ENCODE measurements at places on chromosomes 11 and 22.

DNA sequence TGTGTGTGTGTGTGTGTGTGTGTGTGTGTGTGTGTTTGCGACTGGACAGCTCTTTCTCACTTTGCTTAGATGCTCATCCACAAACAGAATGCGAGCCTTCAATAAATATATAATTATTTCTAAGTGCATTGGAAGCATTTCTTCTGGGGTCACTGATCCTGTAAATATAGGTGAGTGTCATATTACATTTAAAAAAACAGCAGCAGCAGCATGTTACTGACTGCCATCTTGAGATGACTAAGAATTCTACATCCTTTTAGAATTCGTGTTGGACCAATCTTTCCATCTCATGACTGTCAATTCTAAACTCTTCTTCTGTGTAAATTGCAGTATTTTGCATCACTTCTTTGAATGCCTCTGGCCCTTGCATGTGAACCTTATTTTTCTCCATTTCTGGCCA, 238.0 kb upstream of the DDI1 start:
- H3K27me3 ChIP-seq = peaks cover 4% of the 10 kb centered on the region
- H3K36me3 ChIP-seq = no peaks in the 10 kb centered on the region
- no peak for DNase-seq
- no peak overlapping the region for H3K27ac ChIP-seq

DNA sequence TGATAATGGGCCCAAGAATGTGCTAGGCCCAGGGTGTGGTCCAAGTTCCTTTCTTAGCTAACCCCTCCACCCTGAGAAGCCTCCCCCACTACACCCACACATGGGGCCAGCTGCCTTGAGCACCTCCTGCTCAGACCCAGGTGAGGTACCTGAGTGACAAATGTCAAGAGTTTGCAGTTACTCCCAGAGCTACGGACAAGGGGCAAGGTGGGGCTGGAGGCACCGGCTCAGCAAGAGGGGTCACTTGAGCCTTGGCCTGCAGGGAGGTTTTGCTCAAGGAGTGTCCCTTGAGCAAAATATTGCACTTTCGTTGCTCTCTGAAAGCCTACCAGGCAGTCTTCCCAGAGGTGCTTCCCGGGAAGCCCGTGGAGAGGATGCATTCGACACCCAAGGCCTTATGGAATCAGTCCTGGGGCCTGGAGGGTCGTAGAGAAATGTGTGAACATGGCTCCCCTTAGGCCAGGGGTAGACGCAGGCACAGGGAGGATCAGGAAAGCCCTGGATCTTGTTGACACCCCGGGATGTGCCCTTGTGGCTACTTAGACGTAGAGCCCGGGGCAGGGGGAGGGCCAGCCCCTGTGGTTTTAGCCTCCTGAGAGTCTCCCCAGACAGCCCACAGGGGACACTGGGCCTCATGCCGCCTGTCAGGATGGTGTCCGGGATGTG, 114.2 kb downstream of the KCNQ1 start:
- peaks cover 32% of the 10 kb centered on the region for H3K4me1 ChIP-seq
- no peak overlapping the region for H3K4me3 ChIP-seq
- H3K27me3 ChIP-seq = no peaks in the 10 kb centered on the region
- no peak for DNase-seq
- H3K36me3 ChIP-seq = no peaks in the 10 kb centered on the region

DNA sequence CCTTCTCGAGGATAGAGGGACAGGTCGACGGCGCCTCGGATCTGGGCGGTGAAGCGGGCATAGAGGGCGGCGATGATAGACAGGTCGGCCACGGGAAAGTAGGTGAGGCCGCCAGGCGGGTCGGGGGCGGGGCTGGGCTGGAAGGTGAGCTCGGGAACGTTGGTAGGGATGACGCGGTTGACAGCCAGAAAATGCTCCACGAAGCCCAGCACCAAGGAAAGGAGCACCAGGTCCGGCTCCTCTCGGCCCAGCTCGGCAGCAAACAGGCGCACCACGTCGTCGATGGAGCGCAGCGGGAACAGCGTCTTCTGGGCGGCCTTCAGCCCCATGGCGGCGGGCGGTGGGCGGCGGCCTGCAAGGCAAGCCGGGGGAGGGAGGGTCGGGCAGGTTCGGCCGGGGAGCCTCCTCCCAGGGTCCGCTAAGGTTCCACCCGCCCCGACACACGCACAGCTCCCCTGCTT, 540 bp downstream of the MEN1 start:
- H3K27ac ChIP-seq = peak overlapping the region; percentile 67
- no peak for DNase-seq
- H3K4me1 ChIP-seq = peaks cover 20% of the 10 kb centered on the region
- peaks cover 3% of the 10 kb centered on the region for H3K36me3 ChIP-seq

GRCh38 chr11:125157953-125158680, 6.4 kb upstream of the PKNOX2 start:
- H3K27ac ChIP-seq = no peak overlapping the region
- DNase-seq = no peak
- H3K27me3 ChIP-seq = peaks cover 3% of the 10 kb centered on the region
- peaks cover 5% of the 10 kb centered on the region for H3K36me3 ChIP-seq
- H3K4me1 ChIP-seq = peaks cover 62% of the 10 kb centered on the region

- no peak overlapping the region for H3K4me3 ChIP-seq
- no peaks in the 10 kb centered on the region for H3K27me3 ChIP-seq
- H3K4me1 ChIP-seq = peaks cover 42% of the 10 kb centered on the region
- peak overlapping the region; percentile 83 for H3K27ac ChIP-seq
- peaks cover 4% of the 10 kb centered on the region for H3K36me3 ChIP-seq
Measured at GRCh38 chr11:44711787-44712608, 14.8 kb upstream of the TSPAN18 start.

DNA sequence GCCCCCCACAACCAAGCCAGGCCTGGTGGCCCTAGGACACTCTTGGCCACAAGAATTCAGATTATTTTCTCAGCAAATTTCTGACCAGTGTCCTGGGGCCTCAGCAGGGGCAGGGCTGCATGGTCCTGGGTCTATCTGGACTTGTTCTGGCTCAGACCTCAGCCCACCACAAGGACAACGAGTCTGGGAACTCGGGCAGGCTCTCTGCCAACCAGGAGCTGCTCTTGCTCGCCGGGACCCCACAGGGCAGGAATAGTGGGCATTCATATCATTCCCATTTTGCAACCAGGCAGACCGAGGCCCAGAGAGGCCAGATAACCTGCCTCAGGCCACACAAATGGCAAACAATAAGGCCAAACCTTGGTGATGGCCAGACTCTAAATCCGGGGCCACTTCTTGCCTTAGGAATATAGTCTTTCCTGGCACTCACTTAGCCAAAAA, 75.4 kb upstream of the WNT7B start:
- peaks cover 4% of the 10 kb centered on the region for H3K4me1 ChIP-seq
- H3K4me3 ChIP-seq = no peak overlapping the region
- peaks cover 38% of the 10 kb centered on the region for H3K27me3 ChIP-seq
- no peak overlapping the region for H3K27ac ChIP-seq
- H3K36me3 ChIP-seq = no peaks in the 10 kb centered on the region

GRCh38 chr11:47060807-47061206, 115.9 kb downstream of the ARFGAP2 start:
- no peak overlapping the region for H3K4me3 ChIP-seq
- H3K36me3 ChIP-seq = peaks cover 15% of the 10 kb centered on the region
- no peak for DNase-seq
- peak overlapping the region; percentile 85 for H3K27ac ChIP-seq
- no peaks in the 10 kb centered on the region for H3K27me3 ChIP-seq

- H3K4me1 ChIP-seq = peaks cover 4% of the 10 kb centered on the region
- H3K27ac ChIP-seq = no peak overlapping the region
- no peak overlapping the region for H3K4me3 ChIP-seq
- no peak for DNase-seq
Measured at GRCh38 chr11:26943636-26944035, 50.3 kb upstream of the FIBIN start.

GRCh38 chr22:48927591-48927990, 900.1 kb downstream of the BRD1 start:
- peaks cover 8% of the 10 kb centered on the region for H3K27me3 ChIP-seq
- H3K4me1 ChIP-seq = peaks cover 7% of the 10 kb centered on the region
- no peak for DNase-seq
- H3K4me3 ChIP-seq = no peak overlapping the region
- no peaks in the 10 kb centered on the region for H3K36me3 ChIP-seq

DNA sequence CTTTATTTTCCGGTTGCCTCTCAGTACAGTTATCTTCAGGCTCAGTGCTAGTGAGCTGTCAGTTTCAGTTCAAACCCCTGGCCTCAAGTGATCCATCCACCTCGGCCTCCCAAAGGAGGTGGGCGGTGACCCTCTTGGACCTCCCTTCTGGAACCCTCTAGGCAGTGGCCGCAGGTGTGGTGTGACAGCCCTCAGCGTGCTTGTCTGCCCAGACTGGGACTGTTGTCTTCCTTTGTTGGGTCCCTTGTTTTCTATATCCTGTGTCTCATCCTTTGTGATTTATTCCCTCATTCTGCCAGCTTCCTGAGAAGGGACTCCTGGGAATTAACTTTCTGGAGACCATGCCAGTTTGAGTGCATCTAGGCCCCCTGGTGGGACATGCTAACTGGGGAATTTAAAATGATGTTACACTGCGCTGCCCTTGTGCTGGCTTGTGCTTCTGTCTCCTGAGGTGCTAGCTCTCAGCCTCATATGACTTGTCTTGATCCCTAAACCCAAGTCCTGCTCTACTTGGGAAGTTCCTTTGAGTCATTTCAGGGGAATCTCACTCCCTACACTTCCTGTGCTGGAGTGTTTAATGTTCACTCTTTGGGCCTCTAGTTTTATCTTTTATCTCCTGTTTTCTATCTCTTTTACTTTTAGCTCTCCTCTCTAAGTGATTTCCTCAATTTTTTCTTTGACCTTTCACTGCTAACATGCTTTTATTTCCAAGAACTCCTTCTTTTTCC, 19.4 kb downstream of the MED15 start:
- H3K27ac ChIP-seq = peak overlapping the region; percentile 24
- H3K4me1 ChIP-seq = peaks cover 46% of the 10 kb centered on the region
- no peak for DNase-seq

DNA sequence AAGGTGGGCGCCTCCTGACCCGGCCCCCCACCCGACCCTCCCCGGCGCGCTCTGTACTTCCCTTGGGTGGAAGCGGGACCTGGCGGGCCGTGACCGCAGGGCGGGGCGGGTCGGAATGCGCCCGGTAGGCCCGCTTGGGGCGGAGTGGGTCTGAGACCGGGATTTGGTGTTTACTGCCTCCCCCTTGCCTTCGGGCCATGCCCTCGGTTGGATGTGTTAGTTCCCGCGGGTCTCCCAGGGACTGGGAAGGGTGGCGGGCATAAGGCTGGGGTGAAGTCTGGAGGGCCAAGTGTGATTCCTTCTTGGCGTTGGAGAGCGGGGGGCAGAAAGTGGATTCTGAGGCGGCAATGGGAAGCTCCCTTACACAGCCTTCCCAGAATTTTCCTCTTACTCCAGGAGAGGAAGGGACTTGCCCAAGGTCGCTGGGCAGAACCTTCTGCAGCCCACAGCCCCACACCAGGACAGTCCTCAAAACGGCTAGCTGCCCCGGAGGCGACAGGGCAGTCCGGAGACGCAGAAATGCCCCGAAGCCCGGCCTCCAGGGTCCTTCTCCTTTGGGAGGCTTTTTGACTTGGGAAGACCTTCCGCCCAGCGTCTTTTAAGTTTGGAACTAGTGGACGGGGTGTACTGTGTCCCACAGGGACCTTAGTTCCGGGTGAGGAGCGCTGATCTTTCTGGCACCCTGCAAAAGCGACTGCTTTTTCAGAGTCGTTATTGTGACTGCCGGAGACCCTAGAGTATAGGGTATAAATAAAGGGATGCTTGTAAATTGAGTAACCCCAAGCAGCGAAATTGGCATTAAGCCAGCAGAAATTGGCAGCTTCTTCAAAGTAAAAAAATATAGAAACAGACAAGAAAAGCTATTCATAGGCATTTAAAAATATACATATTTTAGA, 647 bp downstream of the SWAP70 start:
- peaks cover 19% of the 10 kb centered on the region for H3K27me3 ChIP-seq
- peak overlapping the region; percentile 93 for H3K4me3 ChIP-seq
- peak; percentile 6 for DNase-seq
- peaks cover 13% of the 10 kb centered on the region for H3K36me3 ChIP-seq

GRCh38 chr11:90476442-90477007, 253.7 kb upstream of the CHORDC1 start:
- H3K27me3 ChIP-seq = no peaks in the 10 kb centered on the region
- no peaks in the 10 kb centered on the region for H3K36me3 ChIP-seq
- no peak overlapping the region for H3K4me3 ChIP-seq

DNA sequence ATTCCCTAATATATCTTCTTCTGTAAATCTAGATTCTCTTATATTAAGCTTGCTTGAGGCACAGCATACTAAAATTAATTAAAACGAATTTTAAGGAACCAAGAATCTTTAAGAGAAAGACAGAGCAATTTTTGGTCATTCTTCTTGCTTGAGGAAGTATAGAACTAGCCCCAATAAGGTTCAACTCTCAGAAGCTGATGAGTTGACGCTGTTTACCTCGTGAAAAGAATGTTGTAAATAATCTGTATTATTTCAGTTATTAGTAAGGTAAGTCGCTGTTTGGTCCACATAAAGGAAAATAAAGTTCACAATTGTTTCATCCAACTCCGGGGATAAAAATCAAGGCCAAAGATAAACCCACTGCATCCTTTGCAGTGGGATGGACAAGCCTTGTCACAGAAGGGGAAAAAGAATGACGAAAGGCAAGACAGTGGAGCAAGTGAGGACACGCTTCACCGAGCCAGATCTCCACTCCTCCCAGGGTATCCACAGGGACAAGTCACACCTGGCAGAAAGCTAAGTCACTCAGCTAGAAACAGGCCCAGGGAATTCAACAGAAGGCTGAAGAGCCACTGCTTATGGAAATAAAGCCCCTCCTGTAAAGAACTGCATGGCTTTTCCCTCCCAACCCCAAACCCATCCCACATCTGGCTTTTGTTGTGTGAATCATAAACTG, 752 bp downstream of the POU2AF1 start:
- H3K4me3 ChIP-seq = no peak overlapping the region
- H3K4me1 ChIP-seq = peaks cover 9% of the 10 kb centered on the region
- H3K36me3 ChIP-seq = no peaks in the 10 kb centered on the region
- peaks cover 6% of the 10 kb centered on the region for H3K27me3 ChIP-seq
- H3K27ac ChIP-seq = no peak overlapping the region

- no peak overlapping the region for H3K27ac ChIP-seq
- H3K4me1 ChIP-seq = no peaks in the 10 kb centered on the region
- no peaks in the 10 kb centered on the region for H3K36me3 ChIP-seq
- DNase-seq = no peak
Measured at GRCh38 chr22:43850529-43850928, 11.8 kb downstream of the SULT4A1 start.

DNA sequence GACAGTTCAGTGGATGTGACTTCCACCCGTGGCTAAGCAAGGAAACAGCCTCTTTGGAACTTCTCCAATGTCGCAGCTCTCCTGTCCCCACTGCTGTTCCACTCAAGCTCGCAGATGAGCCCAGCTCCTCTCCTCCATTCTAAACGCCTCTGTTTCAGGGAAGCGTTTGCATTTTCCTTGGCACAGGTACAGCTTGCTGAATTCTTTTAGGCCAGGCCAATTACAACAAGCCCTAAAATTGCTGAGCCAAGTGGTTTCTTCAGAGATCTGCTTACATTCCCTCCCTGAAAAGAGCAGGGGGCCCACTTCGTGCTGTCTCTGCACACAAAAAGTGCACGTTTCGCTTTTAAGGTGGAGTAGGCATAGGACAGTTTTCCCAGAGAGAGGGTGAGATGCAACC, 91.5 kb upstream of the BLID start:
- H3K4me1 ChIP-seq = peaks cover 14% of the 10 kb centered on the region
- peaks cover 11% of the 10 kb centered on the region for H3K27me3 ChIP-seq
- no peak for DNase-seq
- no peak overlapping the region for H3K27ac ChIP-seq
- no peaks in the 10 kb centered on the region for H3K36me3 ChIP-seq
- no peak overlapping the region for H3K4me3 ChIP-seq

- no peak overlapping the region for H3K4me3 ChIP-seq
- no peak for DNase-seq
- H3K36me3 ChIP-seq = peaks cover 2% of the 10 kb centered on the region
- H3K27me3 ChIP-seq = no peaks in the 10 kb centered on the region
- no peak overlapping the region for H3K27ac ChIP-seq
Measured at GRCh38 chr11:5626196-5626595, 1.4 kb downstream of the TRIM34 start.
